ENCODE measurements at places on chromosomes 6 and 20. TPM values are rescaled to one million over a fixed set of nuclear protein-coding genes. Genes with fewer than 3 reads are reported as not detected.

Gene PPP1R3G
- total RNA-seq, result not detected

Gene SLC17A1
- total RNA-seq, result not detected

Gene CLDN20
- not detected for total RNA-seq

DNA sequence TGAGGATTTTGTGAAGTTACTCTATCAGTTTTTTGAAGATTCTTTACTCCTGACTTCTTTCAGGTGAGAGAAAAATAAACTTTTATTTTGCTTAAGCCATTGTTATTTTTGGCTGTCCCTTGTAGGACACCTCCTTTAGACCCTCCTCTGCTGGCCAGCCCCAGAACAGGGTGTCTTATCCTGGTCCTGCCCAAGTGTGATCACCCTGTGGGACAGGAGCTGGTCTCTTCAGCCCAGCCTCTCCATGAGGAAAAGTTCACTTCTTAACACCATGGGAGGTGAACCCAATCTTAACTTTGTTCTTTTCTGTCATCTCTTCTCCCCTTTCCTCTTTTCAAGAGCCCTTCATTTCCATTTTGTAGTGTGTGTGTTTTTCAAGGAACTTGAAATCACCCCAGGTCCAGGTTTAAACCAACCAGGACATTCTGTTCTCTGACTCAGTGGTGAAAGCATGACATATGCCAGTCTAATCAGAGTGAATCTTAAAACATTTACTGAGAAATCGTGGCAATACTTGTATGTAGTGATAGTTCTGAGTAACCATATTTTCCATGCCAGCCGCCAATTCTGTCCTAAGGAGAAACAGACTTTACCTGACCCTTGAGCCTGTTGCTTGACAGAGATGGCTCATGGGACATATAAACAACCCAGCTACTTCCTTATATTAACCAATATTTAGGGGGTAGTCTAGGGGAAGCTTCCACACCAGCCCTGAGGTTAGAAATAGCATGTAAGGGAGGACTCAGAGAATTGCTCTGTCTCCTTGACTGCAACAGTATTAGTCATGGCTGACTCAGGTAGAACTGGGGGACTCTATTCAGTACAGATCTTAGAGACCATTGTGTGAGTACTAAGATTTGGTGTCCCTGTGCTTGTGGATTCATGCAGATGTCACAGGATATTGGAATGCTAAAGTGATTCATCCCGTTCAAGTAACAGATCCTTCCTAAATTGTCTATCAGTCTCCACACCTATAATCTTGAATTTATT, 48.8 kb downstream of the FLRT3 start:
- H3K36me3 ChIP-seq, result no peaks in the 10 kb centered on the region
- no peaks in the 10 kb centered on the region for H3K27me3 ChIP-seq
- H3K4me3 ChIP-seq, result no peak overlapping the region
- no peaks in the 10 kb centered on the region for H3K4me1 ChIP-seq

DNA sequence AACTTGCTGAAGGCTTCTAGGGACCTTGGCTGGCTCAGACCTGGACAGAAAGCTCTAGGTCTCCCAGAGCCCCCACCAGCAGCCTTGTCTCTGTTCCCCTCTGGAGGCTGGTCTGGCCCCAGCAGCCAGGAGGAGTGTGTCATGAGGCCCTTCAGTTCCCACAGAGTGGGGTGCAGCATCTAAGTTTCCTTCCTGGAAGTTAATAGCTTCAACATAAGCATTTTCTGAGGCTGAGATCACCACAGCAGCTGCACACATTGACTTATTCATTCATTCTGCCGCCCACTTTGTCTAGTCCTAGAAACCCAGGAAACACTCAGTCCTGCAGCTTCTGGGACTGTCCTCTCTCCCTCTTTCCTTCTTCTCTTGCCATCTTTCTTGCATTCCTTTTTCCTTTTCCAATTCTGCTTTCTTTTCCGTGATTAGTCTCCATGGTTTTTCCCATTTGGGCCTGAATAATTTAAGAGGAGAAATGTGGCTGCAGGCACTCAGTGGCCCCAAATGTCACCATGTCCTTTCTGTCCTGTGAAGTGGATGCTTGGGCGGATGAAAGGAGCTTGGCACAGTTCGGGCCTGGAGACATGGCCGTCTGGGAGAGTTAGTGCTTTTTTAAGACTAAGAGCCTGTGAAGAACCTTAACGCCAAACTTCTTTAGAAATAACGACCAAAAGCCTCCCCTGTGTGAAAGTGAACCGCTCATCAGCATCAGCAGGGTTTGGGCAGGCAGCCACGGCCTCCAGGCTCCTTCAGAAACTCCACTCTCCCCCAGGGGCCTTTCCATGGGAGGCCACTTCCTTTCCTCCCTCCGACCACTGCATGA, 31.0 kb upstream of the PCMTD2 start:
- H3K36me3 ChIP-seq, result no peaks in the 10 kb centered on the region
- peaks cover 22% of the 10 kb centered on the region for H3K4me1 ChIP-seq

DNA sequence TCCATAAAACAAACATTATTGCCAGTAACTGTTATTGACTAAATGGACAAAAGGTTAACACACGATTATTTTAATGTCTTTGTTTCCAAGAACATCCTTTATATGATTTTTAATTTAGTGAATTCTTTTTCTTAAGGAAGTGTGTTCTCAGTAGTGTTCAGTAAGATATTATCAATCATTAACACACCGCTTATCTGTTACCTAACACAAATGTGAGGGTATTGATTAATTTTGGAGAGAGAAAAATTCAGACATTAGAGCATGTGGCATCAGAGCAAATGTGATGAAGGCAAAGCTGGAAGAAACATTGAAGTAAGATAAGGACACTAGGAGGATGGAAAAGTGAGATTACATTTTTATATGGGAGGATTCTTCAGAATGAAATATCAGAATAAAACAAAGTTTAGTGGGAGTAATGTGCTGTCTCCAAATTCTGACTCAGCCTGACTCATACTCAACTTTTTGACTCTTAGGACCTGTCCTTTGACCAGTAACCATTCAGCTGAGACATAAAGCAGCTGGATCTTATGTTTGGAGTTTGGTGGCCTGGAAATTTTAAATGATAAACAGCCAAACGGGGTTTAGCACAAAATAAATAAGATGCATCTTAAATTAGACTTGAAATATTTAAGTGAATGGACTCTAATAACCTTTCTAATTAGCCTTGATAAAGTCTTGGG, 348.6 kb downstream of the CD109 start:
- no peaks in the 10 kb centered on the region for H3K4me1 ChIP-seq
- DNase-seq, result no peak
- no peaks in the 10 kb centered on the region for H3K36me3 ChIP-seq
- no peak overlapping the region for H3K27ac ChIP-seq

- H3K4me1 ChIP-seq, result no peaks in the 10 kb centered on the region
- H3K4me3 ChIP-seq, result no peak overlapping the region
- no peaks in the 10 kb centered on the region for H3K27me3 ChIP-seq
- H3K36me3 ChIP-seq, result no peaks in the 10 kb centered on the region
Measured at GRCh38 chr6:10221178-10221577, 193.7 kb downstream of the TFAP2A start.

DNA sequence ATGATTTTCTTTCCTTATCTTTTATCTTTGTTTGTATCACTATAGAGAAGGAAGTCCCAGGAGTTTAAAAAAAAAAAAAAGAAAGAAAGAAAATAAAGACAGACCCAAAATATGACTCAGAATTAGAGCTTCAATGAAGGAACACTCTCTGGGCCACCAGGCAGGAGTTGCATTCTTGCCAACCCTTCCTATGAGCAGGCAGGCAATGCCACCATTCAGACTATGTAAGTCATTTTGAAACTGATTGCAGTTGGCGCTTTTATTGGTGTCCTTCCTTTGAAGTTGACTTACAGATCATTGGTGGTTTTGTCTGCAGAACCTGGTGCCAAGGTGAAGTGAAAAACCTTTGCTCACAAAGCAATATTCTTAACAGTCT, 50.3 kb downstream of the MYB start:
- no peaks in the 10 kb centered on the region for H3K27me3 ChIP-seq
- no peak overlapping the region for H3K4me3 ChIP-seq
- no peaks in the 10 kb centered on the region for H3K36me3 ChIP-seq
- peak overlapping the region; percentile 74 for H3K27ac ChIP-seq
- DNase-seq, result no peak

- DNase-seq, result no peak
- H3K27ac ChIP-seq, result no peak overlapping the region
- no peaks in the 10 kb centered on the region for H3K27me3 ChIP-seq
- no peak overlapping the region for H3K4me3 ChIP-seq
- H3K4me1 ChIP-seq, result peaks cover 42% of the 10 kb centered on the region
Measured at GRCh38 chr6:37864250-37864649, 44.7 kb downstream of the ZFAND3 start.
